Mesothelial cell of epicardium (in vitro differentiated cells): ENCODE measurements at places on chromosomes 11 and 22. TPM values are rescaled to one million over a fixed set of nuclear protein-coding genes. Genes with fewer than 3 reads are reported as not detected.
A peak's percentile ranks its signal among the peaks of the same experiment; 100 is the strongest.

DNA sequence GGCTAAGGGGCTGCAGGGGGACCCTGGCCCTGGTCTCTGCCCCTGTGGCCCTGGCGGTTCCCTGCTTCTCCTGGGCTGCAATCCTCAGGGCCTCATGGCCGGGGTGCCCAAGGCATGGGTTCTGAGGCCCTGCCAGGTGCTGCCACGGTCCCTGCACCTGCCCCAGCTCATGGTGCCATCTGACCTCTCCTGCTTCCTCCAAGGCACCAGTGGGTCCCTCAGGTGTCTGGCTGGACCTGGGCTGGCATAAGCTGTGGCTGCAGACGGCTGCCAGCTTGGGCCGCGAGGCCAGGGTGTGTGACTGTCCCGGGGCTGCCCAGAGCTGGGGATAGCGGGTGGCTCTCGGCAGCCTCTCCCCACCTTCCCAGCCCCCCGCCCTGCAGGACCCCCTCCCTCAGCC is 2.0 kb downstream of the INS start:
- DNase-seq: no peak
- H3K27ac ChIP-seq: no peak overlapping the region
- no peaks in the 10 kb centered on the region for H3K4me1 ChIP-seq
- peaks cover 3% of the 10 kb centered on the region for H3K27me3 ChIP-seq
- no peaks in the 10 kb centered on the region for H3K36me3 ChIP-seq

HSPA8 gene
- total RNA-seq: 714 to 741 TPM (median 735 TPM) in 3 replicates

PRDM11 gene
- total RNA-seq: 56.9 to 60.9 TPM (median 60.2 TPM) in 3 replicates

OR10A2 gene
- not detected in 3 replicates for total RNA-seq

- H3K27ac ChIP-seq: no peak overlapping the region
- no peaks in the 10 kb centered on the region for H3K36me3 ChIP-seq
- no peak for DNase-seq
Observed at GRCh38 chr11:130638033-130638432, 189.6 kb downstream of the ADAMTS15 start.

DNA sequence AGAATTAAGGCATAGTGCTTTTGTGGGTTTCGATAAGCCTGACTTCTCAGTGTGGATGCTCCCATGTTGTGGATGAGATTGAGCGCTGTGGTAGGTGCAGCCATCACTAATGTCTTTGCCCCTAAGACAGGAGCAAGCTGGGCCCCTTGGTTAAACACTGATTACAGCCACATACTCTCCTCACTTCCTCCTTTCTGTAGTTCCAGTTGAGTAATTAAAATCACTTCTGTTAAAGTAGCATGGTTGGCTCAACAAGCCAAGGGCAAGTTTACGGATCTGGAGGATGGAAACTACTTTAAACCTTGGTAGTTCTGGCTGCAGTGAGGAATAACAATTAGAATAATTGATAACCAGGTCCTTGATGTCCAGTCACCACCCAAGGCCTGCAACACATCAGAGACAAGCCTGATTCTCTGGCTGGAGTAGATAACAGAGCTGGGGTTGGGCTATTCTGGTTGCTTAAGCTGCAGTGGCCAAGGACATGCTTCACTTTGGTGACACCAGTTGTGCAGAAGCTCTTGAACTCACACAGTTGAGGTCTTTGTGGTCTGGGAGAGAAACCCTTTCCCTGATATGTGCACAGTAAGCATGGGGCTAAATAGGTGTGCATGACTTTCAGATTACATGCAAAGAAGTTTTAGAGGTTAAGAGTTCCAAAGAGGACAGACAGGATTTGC is 81.3 kb downstream of the KIRREL3 start:
- peaks cover 5% of the 10 kb centered on the region for H3K27me3 ChIP-seq
- no peaks in the 10 kb centered on the region for H3K36me3 ChIP-seq
- no peak overlapping the region for H3K27ac ChIP-seq
- H3K4me3 ChIP-seq: no peak overlapping the region

DNA sequence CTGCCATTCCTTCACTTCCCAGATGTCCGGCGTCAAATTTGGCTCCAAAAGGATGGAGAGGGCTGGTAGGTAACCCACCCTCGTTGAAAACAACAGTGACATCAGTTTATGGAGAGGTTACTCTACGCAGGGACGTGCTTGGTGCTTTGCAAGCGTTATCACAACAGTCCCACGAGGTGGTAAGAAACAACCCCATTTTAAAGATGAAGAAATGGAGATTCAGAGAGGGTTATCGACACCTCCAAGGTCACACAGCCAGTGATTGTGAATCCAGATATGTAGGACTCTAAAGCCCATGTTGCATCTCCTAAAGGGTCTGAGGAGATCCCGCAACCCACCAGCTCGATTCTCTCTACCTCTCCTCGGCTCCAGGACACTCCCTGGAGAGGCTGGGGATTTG is 773 bp downstream of the MIAT start:
- H3K36me3 ChIP-seq: no peaks in the 10 kb centered on the region
- peaks cover 68% of the 10 kb centered on the region for H3K27me3 ChIP-seq
- DNase-seq: no peak
- H3K27ac ChIP-seq: no peak overlapping the region
- H3K4me3 ChIP-seq: peak overlapping the region; percentile 69

DNA sequence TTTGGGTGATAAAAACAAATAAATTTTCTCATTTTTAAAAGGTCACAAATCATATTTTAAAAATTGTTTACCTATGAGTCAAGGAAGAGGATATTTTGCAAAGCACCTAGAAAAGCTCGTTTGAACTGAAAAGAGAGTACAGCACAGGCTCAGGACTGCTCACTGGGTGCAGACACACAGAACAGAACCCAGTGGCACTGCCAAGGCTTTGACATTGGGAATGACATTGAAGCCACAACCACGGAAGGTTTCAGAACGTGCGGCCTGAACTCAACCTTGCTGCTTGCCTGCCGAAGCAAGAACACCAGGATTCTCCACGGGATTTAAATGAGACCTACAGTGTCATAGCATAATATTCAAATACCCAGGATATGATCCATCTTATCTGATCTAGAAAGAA is 597.1 kb upstream of the B3GAT1 start:
- H3K36me3 ChIP-seq: peaks cover 10% of the 10 kb centered on the region
- H3K4me3 ChIP-seq: no peak overlapping the region
- H3K27me3 ChIP-seq: no peaks in the 10 kb centered on the region
- peaks cover 41% of the 10 kb centered on the region for H3K4me1 ChIP-seq

DNA sequence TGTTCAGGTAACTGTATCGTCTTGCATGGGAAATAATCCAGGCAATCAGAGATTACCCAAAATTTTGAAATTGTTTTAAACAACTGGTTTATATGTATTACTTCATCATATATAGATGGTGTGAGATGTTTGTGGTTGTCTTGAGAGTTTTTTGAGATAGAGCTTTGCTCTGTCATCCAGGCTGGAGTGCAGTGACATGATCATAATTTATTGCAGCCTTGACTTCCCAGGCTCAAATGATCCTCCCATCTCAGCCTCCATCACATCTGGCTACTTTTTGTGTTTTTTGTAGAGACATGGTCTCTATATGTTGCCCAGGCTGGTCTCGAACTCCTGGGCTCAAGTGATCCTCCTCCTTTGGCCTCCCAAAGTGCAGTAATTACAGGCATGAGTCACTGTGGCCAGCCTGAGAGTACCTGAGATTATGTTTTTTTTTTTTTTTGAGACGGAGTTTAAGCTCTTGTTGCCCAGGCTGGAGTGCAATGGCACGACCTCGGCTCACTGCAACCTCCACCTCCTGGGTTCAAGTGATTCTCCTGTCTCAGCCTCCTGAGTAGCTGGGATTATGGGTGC is 11.5 kb downstream of the CTNND1 start:
- DNase-seq: no peak
- H3K4me1 ChIP-seq: peaks cover 61% of the 10 kb centered on the region
- H3K27ac ChIP-seq: peak overlapping the region; percentile 70
- H3K27me3 ChIP-seq: no peaks in the 10 kb centered on the region

DNA sequence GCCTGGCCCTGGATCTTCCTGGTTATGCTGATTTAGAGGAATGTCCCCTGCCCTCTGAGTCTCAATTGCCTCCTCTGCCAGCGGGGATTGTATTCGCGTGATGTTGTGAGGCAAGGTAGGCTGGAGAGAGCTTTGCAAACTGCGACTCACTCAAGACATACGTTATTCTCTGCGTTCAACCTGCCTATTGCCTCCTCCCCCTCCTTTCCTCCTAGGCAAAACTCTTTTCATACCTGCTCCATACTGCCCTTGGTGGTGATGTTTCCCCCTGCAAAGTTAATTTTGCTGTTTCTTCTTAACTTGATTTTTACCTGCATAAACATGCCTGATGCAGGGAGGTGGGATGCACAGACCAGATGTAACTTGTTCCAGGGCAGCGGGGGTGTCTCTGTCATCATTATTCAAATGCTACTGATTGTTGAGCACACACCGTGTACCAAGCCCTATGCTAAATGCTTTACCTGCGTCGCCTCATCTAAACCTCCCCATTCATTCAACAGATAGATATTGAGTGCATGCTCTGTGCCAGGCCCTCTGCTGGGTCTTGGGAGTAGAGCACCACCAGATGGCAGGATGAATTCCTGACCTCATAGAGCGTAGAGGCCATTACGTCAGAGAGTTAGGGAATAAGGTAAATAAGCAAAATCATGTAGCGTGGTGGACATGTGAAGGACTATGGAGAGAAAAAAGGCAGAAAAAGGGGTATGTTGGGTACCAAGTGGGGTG is 29.0 kb downstream of the SGSM1 start:
- no peak overlapping the region for H3K27ac ChIP-seq
- no peak for DNase-seq
- H3K4me1 ChIP-seq: peaks cover 3% of the 10 kb centered on the region
- no peak overlapping the region for H3K4me3 ChIP-seq

AHNAK gene
- 456 to 481 TPM (median 480 TPM) in 3 replicates for total RNA-seq

DLAT gene
- total RNA-seq: 23.8 to 26.5 TPM (median 25.0 TPM) in 3 replicates

WBP2NL gene
- not detected in 3 replicates for total RNA-seq
